ENCODE measurements at places on chromosomes 6 and 20. TPM values are rescaled to one million over a fixed set of nuclear protein-coding genes. Genes with fewer than 3 reads are reported as not detected.
A peak's percentile ranks its signal among the peaks of the same experiment; 100 is the strongest.

DNA sequence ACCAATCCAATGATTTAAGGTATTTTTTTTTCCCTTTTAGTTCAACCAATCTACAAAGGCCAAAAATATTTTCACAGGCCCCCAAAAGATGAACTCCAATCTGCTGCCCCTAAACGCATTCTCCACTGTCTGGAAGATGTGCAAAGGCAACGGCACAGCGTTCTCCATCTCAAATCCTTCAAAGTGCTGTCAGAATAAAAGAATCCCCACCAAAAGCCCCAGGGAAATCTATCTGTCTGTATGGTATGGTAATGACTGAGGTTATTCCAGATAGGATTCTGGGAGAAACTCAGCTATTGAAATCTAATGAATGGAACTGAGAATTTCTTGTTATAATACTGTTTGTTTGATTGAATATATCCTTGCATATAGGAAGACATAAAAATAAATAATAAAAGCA lies 217.8 kb upstream of the CCN2 start:
- no peaks in the 10 kb centered on the region for H3K4me1 ChIP-seq
- DNase-seq = no peak
- no peak overlapping the region for H3K4me3 ChIP-seq
- H3K36me3 ChIP-seq = no peaks in the 10 kb centered on the region
- no peak overlapping the region for H3K27ac ChIP-seq

The TUBB1 gene
- under 0.01 TPM for total RNA-seq

GRCh38 chr6:132130626-132131298 lies 179.6 kb upstream of the CCN2 start:
- peak overlapping the region; percentile 98 for H3K27ac ChIP-seq
- H3K36me3 ChIP-seq = no peaks in the 10 kb centered on the region
- no peak overlapping the region for H3K4me3 ChIP-seq
- H3K4me1 ChIP-seq = peaks cover 24% of the 10 kb centered on the region
- DNase-seq = peak; percentile 85
- no peaks in the 10 kb centered on the region for H3K27me3 ChIP-seq

- H3K27me3 ChIP-seq = no peaks in the 10 kb centered on the region
- DNase-seq = no peak
- H3K36me3 ChIP-seq = no peaks in the 10 kb centered on the region
- H3K27ac ChIP-seq = no peak overlapping the region
Measured at GRCh38 chr6:94785514-94785913, 791.8 kb upstream of the MANEA start.

The PKIB gene
- total RNA-seq = 1.3 TPM

DNA sequence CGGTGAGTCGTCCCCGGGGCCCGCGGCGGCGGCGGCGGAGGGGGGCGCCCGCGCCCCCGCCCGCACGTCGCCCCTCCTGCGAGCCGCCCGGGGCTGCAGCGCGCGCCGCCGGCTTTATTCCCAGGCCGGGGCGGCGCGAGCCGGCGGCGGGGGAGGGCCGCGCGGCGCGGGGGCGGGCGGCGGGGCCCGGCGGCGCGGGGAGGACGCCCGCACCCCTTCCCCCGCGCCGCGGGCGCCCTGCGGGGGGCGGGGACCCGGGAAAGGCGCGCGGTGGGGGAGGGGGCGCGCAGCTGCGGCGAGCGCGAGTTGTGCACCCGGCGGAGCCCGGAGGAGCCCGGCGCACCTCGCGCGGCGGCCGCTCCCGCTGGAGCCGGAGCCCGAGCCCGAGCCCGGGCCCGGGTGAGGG lies 646 bp downstream of the HMGA1 start:
- DNase-seq = no peak
- no peaks in the 10 kb centered on the region for H3K27me3 ChIP-seq
- H3K36me3 ChIP-seq = peaks cover 6% of the 10 kb centered on the region
- peak overlapping the region; percentile 83 for H3K27ac ChIP-seq

- H3K4me3 ChIP-seq = no peak overlapping the region
- H3K36me3 ChIP-seq = no peaks in the 10 kb centered on the region
- no peak for DNase-seq
- no peaks in the 10 kb centered on the region for H3K27me3 ChIP-seq
- H3K27ac ChIP-seq = no peak overlapping the region
Measured at GRCh38 chr6:32484614-32484998, 44.9 kb downstream of the HLA-DRA start.

All from fibroblast of lung (primary cell).